DMS153 (cell line): ENCODE measurements at places on chromosomes 5 and 9.

- DNase-seq = no peak
Observed at GRCh38 chr5:100706776-100707175, 171.6 kb downstream of the FAM174A start.

GRCh38 chr5:85052826-85053225 lies 668.1 kb upstream of the EDIL3 start:
- no peak for DNase-seq

GRCh38 chr5:153835891-153836515 lies 202.7 kb downstream of the FAM114A2 start:
- DNase-seq = no peak

GRCh38 chr9:129458663-129459546 lies 162.0 kb downstream of the C9orf50 start:
- DNase-seq = no peak

GRCh38 chr5:14510880-14511279 lies 70.7 kb upstream of the OTULINL start:
- no peak for DNase-seq

DNA sequence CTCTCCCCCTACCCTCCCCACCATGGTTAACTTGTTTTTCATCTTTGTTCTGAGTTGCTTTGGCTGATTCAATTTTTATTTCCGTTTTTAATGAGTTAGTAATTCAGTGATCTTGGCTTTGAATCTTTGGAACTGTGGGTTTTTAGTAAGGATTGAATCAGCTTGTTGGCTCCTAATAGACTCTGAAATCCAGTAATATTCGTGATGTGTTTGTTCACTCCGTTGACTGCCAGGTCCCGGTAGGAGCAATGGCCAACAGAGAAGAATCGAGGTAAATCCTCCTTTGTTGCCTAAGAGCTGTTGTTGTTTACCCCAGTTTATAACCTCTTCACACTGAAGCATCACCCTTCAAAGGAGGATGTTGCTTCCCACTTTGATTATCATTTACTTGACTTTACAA lies 92.7 kb downstream of the PCSK1 start:
- DNase-seq = no peak

DNA sequence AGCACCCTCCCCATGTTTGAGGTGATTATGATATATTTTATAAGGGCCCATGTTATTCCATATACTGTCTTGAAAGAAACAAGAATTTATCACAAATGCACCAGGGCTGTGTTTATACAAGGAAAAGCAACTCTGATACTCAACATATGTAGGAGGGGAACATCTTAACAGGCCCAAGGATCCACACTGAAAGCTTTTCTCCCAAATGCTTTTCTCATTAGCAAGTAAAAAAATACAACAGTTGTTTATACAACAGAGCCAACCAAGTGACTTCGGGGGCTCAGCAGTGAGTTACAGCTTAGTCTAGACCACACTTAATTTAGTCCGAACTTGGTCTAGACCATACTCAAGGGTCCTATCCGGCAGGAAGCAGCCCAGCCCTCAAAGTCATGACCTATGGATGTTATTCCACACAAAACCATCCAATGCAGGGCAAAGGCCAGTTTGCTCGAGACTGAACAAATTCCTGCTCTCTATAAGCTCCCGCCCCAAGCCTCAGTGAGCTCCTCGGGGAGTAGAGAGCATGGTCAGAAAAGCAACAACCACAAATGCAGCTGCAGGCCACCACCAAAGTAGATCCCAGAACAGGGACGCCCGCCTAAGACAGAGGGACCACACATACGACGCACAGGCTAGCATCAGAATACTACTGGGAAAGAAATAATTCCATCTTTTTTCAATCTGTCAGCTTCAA lies 6.8 kb downstream of the GZMK start:
- DNase-seq = no peak

GRCh38 chr9:96871176-96871575 lies 16.9 kb upstream of the ZNF782 start:
- no peak for DNase-seq

DNA sequence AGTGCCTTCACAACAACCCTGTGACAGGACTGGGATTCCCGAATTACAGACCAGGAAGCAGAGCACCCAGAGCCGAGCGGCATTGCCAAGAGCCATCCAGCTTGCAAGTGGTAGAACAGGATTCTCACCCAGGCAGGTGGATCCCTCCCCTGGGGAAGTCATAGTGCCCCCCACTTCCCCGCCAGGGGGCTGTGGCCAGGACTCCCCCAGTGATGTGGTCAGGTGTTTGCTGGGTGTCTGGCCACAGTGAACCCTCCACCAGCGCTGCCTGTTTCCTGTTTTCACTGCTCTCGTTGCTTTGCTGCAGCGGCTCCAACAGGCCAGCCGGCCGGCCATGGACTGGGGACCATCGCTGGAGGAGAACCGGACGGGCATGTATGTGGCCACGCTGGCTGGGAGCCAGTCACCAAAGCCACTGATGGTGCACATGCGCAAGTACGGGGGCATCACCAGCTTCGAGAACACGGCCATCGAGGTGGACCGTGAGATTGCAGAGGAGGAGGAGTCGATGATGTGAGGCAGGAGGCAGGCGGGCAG lies 19.3 kb downstream of the SLC6A7 start:
- DNase-seq = no peak

DNA sequence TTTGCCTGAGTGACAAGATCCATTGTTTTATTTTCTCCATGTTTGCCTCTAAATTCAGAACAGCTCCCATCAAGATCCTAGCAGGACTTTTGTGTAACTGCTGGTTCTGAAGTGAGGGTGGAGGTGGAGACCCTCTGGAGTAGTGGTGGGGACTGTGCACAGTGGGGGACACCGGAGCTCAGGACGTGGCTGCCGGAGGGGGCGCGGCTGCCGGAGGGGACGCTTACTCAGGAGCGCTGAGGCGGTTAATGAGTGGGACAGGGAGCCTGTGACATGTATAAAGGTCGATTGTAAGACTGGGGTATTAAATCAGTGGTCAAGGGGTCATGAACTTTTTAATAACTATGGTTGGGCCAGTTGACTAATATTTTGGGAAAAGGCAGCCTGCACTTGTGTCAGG lies 127.0 kb upstream of the CACNA1B start:
- no peak for DNase-seq

DNA sequence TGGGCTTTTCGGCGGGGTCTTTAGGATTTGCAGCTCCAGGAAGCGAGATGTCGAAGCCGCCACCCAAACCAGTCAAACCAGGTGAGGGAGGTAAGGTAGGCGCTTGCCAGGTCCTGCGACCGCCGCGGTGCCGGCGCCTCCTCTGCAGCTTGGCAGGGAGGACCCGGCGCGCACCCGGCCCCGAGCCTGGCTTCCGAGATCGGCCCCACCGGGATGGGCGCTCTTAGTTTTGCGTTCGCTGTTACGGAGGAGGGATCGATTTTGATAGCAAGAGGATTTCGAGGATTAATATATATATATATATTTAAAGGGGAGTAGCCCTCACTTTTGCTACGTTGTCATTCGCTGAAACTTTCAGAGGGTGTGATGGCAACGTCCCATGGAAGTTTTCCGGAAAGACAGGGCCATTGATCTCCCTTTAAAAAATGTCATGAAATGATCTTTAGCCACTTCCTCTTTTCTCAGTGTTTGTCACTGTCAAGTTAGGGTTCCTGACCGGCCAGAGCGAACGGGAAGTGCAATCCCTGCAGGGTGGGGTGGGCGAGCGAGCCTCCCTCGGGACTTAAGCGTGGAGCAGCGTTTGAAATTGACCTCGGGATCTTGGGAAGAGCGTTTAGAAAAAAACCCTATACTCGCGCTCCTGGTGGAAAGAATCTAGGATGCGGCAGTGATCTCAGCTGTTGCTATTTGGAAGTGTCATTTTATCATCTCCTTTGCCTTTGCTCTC lies 495 bp downstream of the OSTF1 start:
- no peak for DNase-seq

DNA sequence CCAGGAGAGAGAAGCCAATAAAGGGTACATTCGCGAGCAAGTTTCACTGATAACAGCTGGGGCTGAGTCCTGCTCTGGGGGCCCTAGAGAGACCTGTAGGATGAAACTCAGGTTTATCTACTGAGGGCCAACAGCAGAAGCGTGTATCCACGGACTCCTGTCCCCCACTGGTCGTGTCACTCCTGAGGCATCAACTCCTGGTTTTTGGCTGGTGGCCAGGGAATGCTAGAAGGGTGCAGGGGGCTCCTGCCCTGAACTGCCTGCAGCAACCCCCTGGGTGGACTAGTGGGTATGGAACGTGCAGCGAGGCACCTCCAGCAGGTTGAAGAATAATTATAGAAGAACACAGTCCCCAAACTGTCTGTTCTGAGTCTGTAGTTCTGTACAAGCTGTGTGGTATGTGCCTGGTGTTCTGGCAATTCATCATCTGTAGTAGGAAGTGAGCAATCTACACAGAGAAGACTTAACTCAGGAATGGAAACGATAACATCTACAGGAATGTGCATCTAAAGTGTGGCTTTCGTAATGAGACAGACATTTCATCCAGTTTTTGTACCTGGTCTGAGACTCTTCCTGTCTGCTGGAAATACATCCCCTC lies 64.5 kb upstream of the GNA14 start:
- DNase-seq = no peak

GRCh38 chr9:92654481-92655301 lies 15.2 kb downstream of the IPPK start:
- DNase-seq = no peak

DNA sequence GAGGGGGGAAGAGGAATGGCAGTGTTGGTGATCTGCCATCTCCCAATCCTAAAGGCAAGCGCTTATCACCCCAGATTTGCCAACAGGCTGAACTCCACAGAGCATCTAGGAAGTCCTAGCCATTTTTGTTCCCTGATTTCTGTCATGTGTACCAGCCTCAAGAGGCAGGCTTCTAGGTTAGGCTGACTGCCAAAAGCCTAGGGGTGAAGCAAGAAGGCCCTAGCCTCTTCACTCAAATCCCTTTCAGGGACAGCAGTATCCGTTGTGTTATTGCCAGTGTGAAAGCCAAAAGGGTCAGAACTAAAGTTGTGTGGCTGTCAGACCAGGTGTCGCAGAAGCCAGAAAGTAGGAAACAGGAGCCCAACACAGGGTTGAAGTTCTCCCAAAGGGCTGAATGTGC lies 14.7 kb downstream of the IGIP start:
- DNase-seq = no peak

- DNase-seq = no peak
Observed at GRCh38 chr9:37218800-37219425, 98.5 kb downstream of the ZCCHC7 start.

DNA sequence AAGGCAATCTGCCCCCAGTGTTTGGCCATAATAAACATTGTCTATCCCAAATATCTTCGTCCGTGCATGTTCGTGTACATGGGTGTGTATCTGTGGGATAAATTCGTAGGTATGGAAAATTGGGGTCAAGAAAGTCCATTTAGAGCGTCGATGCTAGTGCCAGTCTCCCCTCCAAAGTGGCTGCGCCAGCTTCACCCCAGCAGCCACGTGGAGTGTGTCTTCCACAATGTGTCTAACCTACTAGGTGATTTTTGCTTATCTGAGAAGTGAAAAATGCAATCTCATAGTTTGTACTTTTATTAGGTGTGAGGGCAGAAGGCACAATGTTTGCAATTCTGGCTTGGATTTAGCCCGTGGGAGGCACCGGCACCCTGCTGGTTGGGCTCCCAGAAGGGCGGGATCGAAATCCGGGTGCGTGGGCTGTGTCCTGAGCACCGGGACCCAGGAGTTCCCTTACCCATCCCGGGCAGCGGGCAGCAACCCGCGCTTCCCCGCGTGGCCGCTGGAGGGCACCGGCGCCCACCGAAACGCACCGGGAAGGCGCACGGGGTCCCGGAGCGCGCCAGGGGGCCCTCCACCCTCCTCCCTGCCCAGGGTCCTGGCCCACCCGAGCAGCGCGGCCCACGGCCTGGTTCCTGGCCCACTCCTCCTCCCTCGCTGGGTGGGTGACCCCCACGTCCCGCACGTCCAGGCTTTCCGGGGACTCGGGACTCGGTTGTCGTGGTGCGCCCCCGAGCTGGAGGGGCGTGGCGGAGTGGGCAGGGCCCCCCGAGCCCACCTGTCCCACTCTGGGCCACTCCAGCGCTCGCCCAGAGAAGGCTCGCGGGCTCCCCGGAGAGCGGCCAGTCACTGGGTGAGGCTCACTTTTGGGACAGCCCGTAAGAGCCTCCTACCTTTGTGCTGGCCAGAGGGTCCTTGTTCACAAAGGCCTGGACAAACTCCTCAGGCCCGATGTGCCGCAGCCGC lies 55.4 kb upstream of the RNF130 start:
- no peak for DNase-seq

- no peak for DNase-seq
Observed at GRCh38 chr5:31192442-31192841, 1.0 kb upstream of the CDH6 start.

- DNase-seq = no peak
Observed at GRCh38 chr9:128068386-128069205, 564 bp downstream of the SLC25A25 start.

- DNase-seq = no peak
Observed at GRCh38 chr5:143110591-143110990, 292.9 kb downstream of the NR3C1 start.

GRCh38 chr9:14221558-14221957 lies 92.4 kb downstream of the NFIB start:
- DNase-seq = no peak

- DNase-seq = no peak
Observed at GRCh38 chr9:91908293-91908623, 41.8 kb downstream of the ROR2 start.

DNA sequence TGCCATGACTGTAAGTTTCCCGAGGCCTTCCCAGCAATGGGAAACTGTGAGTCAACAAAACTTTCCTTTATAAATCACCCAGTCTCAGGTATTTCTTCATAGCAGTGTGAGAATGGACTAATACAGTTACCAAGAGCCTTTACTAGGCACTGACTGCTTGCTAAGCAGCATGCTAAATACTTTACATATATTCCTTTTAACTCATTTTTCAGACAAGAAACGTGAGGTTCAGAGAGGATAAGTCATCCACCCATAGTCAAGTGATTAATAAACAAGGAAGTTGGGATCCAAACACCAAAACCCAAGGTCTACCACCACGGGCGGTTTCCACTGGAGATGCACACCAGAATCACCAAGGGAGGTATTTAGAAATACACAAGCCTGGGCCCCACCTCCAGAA lies 50.8 kb downstream of the GABBR2 start:
- DNase-seq = no peak

DNA sequence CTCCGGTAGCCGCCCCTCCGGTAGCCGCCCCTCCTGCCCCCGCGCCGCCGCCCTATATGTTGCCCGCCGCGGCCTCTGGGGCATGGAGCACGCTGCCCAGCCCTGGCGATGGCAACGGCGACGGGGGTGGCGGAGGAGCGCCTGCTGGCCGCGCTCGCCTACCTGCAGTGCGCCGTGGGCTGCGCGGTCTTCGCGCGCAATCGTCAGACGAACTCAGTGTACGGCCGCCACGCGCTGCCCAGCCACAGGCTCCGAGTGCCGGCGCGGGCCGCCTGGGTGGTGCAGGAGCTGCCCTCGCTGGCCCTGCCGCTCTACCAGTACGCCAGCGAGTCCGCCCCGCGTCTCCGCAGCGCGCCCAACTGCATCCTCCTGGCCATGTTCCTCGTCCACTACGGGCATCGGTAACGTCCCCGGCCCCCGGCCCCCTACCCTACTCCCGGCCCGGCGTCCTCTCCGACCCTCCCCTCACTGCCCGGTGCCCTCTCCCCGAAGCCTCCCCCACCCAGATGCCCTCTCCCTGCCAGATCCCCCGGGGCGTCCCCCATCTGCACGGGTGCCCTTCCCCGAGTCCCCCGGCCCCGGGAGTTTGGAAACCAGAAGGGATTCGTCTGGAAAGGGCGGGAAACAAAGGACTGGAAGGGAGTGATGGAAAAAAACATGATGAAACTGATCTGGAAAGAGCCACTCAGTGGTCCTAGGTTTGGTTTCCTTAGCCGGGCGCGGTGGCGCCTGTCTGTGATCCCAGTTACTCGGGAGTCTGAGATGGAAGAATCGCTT lies 417 bp downstream of the SRD5A1 start:
- DNase-seq = no peak
